ENCODE measurements at places on chromosomes 5 and 9.

GRCh38 chr9:109893241-109893640, 113.2 kb downstream of the PALM2AKAP2 start:
- no peak for DNase-seq

DNA sequence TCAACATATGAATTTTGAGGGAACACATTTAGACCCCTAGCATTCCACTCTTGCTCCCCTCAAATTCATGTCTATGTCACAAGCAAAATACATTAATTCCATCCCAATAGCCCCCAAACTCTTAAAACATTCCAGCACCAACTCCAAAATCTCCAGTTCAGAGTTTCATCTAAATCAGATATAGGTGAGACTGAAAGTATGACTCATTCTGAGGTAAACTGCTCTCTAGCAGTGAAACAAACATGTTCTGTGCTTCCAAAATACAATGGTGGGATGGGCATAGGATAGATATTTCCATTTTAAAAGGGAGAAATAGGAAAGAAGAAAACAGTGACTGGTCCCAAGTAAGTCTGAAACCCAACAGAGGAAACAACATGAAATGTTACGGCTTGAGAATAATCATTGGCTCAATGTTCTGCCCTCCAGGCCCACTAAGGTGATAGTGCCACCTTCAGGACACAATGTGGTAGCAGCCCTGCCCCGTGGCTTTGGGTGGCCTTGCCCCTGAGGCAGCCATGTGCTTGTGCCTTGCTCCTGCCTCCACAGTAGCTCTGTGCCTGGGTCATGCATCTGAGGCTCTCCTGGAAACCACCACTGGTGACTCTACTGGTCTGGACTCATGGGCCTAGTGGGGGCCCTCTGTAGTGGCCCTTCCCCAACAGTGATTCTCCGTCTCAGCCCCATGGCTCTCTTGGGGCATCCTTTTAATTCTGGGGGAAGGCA, 36.4 kb upstream of the IPPK start:
- DNase-seq, result no peak

DNA sequence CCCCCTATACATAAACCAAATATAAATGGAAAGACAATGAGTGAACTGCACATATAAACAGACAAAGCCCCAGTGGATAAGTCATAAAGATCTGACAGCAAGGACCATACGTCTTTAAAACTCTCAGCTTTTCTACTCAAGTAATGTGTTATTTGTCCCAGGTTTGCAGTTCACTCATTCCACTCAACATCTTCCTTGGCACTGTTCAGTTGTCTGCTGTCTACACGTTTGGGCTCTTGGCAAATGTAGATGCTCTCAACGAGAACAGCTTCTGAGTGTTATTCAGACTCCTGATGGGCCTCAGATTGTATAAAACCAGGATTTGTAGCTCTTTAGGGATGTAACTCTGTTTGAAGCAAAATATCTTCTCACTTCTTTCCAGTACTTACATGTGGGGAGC, 198.2 kb upstream of the SEMA6A start:
- DNase-seq, result no peak

DNA sequence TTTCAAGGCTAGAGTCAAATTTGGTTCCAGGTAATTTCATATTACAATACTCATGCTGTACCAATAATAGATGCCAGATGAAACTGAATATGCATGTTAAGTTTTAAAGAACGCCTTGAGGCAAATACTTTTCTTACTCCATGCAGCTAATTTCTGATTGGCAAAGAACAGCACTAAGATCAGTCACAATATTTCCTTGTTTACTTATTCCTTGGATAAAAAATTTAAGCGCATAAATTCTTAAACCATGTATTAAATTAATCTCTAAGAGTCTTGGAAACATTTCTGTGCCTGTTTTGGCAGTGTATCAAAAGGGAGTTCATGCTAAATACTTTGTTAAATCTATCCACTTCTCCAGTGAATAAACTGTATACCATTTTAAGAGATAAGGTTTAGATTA, 173.5 kb downstream of the SLC12A2 start:
- DNase-seq, result no peak

DNA sequence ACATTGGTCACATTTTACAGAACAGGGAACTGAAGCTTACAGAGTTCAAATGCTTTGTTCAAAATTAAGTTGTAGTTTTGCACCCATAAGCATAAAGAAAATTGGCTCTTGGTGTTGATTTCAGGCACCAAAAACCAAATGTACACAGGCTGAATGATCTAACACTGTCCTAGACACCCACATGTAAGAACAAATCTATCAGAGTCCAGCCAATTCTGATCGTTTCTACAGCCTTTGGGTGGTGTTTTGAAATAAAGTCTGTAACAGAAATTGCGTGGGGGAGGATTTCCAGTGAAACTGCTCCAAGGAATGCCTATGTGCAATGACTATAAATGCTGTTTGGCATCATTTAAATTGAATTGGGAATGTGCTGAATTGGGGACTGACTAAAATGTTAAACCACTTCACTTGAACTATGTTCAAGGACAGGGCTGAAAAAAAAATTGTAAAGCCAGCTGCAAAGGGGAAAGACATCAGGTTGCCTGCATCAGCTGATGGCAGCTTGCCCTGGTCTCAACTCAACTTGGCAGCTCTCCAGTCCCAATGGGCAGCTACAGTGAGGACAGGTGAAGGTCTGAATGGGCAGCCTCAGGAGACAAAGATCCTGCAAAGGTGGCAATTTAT, 92.2 kb upstream of the TRPC7 start:
- peak; percentile 78 for DNase-seq

DNA sequence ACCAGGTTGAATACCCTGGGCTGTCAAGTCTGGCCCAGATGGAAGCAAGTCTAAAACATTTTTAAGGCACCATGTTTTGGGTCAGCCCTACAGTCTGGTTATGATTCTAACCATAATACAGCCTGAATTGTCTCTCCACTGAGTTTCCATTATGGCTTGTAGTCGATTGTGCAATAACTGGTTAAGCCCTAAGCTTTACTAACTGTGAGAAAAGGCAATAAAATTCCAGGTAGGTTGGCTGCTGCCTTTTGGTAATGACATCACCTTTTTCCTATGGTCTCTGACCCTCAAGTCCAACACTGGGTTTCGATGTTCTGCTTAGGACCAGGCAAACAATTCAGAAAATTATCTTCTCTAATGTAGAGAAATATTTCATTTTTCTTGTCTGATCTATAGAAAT, 243.3 kb downstream of the ACTL7B start:
- no peak for DNase-seq

GRCh38 chr5:167864801-167865200, 426.6 kb upstream of the WWC1 start:
- DNase-seq, result no peak

- no peak for DNase-seq
Measured at GRCh38 chr9:108903420-108904103, 30.4 kb downstream of the ELP1 start.

- no peak for DNase-seq
Measured at GRCh38 chr9:72441848-72442607, 77.0 kb upstream of the ZFAND5 start.

- DNase-seq, result no peak
Measured at GRCh38 chr9:36928210-36928609, 105.9 kb downstream of the PAX5 start.

- DNase-seq, result no peak
Measured at GRCh38 chr9:120030847-120031246, 549.1 kb downstream of the CDK5RAP2 start.

- DNase-seq, result no peak
Measured at GRCh38 chr9:126752376-126752775, 52.5 kb upstream of the ZBTB43 start.

- DNase-seq, result no peak
Measured at GRCh38 chr5:133909603-133910002, 58.8 kb downstream of the C5orf15 start.

DNA sequence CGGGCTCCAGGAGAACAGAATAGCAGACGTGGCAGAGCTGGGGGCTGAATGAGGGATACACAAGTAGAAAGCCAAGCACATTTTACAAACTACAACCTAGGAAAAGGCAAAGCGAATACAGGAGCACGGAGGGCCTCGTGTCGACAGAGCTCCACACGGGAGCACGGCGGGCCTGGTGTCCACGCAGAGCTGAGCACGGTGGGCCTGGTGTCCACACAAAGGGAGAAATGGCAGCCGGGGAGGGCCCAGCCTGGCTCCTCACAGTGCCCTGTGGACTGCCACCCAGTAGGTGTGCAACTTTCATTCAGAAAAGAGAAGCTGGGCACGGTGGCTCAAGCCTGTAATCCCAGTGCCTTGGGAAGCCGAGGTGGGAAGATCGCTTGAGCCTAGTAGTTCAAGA, 3.4 kb upstream of the INPP5E start:
- DNase-seq, result no peak

DNA sequence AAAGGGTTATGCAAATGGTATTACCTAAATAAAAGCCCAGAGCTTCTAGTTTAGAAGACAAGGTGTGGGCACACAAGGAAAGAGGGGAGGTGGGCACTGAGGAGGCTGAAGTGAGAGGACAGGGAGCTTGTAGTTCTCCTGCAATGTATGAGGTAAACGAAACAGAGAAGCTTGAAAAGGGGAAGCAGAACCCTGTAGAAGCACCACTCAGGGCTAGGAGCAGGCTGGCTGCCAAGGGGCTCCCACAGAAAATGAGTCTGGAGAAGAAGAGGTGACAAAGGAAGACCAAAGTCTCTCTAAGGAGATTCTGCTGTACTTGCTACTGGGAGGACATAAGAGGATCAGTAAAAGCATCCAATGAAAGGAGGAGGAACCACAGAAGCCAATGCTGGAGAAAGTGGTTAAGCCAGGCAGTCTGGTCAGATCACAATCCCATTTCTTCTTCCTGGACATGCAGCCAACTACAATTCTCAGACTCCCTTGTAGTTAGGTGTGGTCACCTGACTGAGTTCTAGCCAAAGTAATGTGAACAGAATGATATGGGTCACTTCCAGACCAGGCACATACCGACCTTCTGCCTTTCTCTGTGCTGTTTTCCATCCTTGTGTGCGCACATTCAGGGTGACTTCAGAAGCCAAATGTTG, 174.5 kb upstream of the MAP3K1 start:
- no peak for DNase-seq

DNA sequence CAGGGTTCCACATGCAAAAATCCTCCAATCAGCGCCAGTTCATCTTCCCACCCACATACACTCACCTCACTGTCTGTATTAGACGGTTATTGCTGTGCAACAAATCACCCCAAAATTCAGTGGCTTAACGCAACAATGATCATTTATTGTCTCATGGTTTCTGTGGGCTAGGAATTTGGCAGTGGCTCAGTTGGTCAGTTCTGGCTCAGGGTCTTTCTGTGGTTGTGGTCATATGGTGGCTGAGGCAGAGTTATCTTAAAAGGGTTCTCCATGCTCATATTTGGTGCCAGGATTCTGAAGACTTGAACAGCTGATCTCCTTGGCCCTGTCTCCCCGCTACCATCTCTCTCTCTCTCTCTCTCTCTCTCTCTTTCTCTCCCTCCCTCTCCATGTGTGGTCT, 12.9 kb downstream of the ZNF618 start:
- DNase-seq, result no peak

DNA sequence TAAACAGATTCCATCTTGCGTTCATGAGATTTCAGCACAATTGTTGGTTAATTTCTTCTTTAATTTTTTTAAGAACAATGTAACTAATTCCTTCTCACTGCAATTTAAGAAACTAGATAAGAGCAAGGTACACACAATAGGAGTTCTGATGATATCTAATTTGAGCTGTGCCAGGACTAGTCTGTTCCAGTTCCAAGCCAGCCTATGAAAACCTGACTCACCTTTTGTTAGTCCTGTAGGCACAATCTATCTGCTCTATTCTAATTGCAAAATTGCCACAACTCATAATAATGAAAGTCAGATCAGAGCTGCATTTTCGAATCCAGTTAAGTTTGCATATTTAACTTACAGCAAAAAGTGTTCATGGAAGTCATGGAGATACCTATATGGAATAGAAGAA, 494.1 kb upstream of the TUSC1 start:
- no peak for DNase-seq

DNA sequence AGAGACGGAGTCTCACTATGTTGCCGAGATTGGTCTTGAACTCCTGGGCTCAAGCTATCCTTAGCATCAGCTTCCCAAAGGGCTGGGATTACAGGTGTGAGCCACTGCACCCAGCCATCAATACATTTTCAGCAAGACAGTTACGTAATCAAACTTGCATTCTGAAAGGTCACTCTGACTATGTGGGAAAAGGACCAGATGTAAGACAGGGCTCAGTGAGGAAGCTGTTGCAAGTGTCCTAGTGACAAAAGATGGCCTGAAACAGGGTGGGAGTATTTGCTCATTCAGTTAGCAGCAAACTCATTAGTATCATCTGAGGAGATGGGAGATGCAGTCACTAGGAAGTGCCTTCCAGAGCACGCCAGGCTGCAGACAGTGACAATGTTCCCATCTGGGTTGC, 16.9 kb downstream of the MED27 start:
- no peak for DNase-seq

DNA sequence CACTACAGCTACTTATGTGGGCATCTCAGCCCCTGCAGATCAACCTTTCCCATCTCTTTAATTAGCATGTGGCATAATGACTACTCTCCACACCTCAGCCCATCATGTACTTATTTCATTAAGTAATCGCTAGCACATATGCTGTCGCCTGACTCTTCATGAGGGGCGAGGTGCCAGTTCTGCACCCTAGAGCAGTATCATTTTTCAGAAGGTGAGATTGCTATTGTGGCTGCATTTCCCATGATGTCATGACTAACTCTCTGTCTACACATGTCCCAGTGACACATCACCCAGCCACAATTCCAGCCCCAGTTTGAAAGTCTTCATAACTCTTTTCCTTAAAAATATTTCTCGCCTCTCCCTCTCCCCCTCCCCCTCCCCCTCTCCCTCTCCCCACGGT, 7.6 kb upstream of the F2RL1 start:
- no peak for DNase-seq

- DNase-seq, result no peak
Measured at GRCh38 chr9:114518599-114519022, 13.3 kb upstream of the WHRN start.

DNA sequence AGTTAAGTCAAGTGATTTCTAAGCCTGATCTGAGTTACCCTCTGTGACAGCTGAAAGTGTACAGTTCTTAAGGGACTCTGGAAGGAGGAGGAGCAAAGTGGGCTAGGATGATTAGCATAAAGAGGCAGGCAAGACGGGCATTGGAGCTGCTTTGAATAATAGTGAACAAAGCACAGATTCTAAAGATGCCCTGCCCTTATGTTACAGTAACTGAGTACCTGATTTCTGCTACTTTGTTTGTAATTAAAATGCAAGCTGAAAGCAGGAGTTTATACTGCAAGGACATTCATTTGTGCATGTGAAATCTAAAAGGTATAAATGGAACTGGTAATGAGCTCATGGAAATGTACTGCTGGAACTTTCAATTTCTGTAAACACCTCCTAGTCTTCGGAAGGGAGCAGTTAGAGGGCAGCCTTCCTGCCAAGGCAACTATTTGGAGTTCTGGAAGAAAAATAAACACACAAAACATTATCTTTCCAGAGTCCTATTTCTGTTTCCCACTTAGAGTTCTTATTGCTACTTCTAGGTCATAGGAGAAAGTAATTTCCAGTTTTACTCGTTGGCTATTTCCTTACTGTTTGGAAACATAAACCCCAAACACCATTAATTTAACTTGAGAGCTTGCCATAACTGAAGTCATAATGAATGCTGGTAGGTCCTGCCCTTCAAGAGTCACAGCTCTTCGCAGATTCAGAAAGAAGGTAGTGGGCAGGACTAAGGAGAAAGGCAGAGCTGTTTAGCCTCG, at the start of gene RANBP3L:
TSS of gene RANBP3L (minus strand) at position 45 of the 746 bp plus-strand sequence. CDS start 486 bp downstream, outside the sequence.
- no peak for DNase-seq

GRCh38 chr9:98807070-98807813, at the start of gene GALNT12:
GALNT12 (plus strand) TSS chr9:98807670; CDS start chr9:98807699, 29 bp downstream.
- peak; percentile 71 for DNase-seq

Data from NCI-H345 (cell line).